ENCODE measurements at places on chromosomes 6 and 20. TPM values are rescaled to one million over a fixed set of nuclear protein-coding genes. Genes with fewer than 3 reads are reported as not detected.
A peak's percentile ranks its signal among the peaks of the same experiment; 100 is the strongest.

TFEB gene
- 24.0 TPM for total RNA-seq

BPIFB4 gene
- total RNA-seq: not detected

- no peak for DNase-seq
These were observed 142.6 kb upstream of the TAB2 start for GRCh38 chr6:149174962-149175361.

DNA sequence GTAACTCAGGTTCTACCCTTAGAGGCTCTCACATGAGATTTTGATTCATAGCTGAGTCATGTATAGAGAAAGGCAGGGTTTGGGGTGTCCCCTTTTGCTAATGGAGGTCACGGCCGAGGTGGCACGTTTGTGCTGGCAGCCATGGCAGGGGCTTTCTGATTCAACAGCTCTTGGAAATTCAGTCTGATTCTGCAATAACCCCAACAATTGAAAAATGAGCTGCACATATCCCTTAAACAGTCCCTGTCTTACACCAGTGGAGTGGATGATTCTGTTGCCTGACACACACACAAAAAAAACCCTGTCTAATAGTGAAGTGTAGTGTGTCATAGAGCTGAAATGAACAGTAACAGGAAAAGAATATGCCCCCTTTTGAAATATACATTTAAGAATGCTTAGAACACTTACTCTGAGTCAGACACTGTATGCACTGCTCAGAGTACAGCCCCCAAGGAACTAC, 40.4 kb upstream of the ARG1 start:
- no peak for DNase-seq

GRCh38 chr6:90222724-90223198, 73.9 kb downstream of the BACH2 start:
- DNase-seq: peak; percentile 7

RBM12 gene
- total RNA-seq: 55.4 TPM

DNA sequence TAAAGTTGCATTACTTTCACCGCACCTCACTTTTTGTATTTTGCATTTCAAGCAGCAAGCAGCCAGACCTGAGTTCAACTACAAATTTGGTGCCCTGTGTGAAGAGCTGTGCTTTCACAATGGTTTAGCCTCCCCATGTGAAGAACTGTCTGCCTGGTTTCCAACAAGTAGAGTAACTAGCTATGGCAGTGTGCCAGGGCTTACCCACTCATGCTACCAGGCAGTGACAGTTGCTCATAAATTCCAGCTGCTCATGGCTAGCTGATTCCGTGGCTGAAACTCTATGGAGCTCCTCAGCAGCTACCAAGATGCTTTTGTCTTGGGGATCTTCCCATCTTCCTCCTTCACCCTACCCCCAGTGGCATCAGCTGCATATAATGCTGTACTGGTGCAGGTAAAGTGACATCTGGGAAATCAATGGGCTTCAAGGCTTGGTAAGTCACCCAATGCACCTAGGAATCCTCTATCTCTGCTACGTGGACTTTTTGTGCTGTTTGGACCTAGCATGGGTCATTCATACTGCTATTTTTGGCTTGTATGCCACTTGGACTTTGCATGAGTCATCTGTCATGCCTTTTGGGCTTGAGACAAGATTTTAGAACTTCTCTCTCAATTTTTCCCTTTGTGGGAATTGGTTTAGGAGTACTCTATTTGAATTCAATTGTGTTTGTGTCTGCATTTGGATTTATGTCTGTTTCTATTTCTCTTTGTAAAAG, 176.5 kb upstream of the GJE1 start:
- no peak for DNase-seq

GRCh38 chr6:106163446-106163965, 77.4 kb downstream of the PRDM1 start:
- no peak for DNase-seq

C2 gene
- 0.28 TPM for total RNA-seq

DNA sequence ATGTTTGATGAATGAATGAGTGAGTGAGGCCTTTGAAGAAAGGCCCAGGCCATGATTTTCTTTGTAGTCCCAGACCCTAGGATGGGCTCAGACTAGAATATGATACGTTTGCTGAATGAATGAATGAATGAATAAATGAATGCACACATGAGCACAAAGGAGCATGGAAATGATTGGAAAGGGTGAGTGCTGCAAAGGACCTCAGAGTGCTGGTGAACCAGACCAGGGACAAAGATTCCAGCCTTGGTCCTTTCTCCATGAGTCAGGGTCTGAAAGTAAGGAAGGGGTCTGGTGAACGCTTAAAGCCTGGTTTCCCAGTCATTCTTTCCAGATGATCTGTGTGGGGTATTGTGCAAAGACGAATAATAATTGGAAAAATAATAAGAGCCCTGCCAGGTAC, 40.0 kb upstream of the MRPS18A start:
- no peak for DNase-seq

GRCh38 chr20:19785983-19786285, 27.9 kb downstream of the RIN2 start:
- no peak for DNase-seq

GRCh38 chr6:8276148-8276547, 159.2 kb downstream of the SLC35B3 start:
- DNase-seq: no peak

GRCh38 chr6:49565855-49566254, 15.4 kb downstream of the C6orf141 start:
- DNase-seq: peak; percentile 47

Measured in HT-29 (cell line).